ENCODE measurements at places on chromosomes 13 and 19. TPM values are rescaled to one million over a fixed set of nuclear protein-coding genes. Genes with fewer than 3 reads are reported as not detected.

The IRGC gene
- not detected for total RNA-seq

The U2AF1L4 gene
- total RNA-seq = 15.7 TPM

The CNN1 gene
- total RNA-seq = 74.3 TPM

The PRR22 gene
- 1.2 TPM for total RNA-seq

The ZGLP1 gene
- 1.3 TPM for total RNA-seq

The LHB gene
- total RNA-seq = not detected

DNA sequence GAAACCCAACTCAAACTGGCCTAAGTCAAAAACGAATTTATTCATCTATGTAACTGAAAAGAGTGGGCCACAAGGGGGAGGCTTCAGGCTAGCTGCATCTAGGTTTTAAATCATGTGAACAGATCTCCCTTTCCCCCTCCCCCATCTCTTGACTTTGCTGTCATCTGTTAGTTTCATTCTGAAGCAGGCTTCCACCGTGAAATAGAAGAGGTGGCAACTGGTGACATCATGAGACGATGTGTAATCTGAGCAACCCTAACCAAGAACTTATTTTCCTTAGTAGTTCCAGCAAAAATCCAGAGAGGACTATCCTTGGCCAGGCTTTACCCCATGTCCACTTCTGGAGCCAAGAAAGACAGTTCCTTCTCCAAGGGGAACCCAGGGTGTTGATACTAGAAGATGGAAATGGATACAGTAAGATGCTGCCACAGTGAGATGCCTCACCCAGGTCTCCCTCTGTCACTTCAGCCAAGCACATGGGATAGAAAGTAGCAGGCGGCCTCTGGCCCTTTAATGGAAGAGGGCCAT is 9.4 kb downstream of the SAMD4B start:
- no peak overlapping the region for H3K4me3 ChIP-seq
- peak overlapping the region; percentile 77 for H3K27ac ChIP-seq
- DNase-seq = no peak

DNA sequence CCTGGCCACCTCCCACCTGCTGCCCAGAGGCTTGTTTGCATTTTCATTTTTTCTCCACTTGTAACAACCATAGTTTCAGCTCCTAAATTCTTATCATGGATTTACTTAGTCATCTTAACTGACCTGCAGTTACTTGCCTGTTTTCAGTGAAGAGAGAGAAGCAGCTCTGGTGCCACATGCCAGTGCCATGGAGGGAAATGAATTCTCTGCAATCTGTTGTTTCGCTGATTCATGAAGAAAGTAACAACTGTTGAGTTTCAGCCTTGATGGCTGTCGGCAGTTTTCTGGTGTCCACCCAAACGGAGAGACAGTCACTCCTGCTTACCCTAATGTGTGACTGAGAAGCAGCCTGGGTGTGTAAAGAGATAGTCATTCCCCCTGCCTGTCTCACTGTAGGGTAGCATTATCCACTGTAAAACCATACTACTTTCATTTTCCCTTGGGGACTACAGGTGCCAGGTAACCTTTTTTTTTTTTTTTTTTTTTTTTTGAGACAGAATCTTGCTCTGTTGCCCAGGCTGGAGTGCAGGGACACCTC is 116.1 kb downstream of the DNAJC3 start:
- H3K27ac ChIP-seq = no peak overlapping the region
- no peaks in the 10 kb centered on the region for H3K36me3 ChIP-seq
- H3K4me3 ChIP-seq = no peak overlapping the region
- DNase-seq = no peak
- H3K27me3 ChIP-seq = no peaks in the 10 kb centered on the region

GRCh38 chr19:40585241-40585981 is 8.7 kb downstream of the SHKBP1 start:
- H3K4me3 ChIP-seq = no peak overlapping the region
- no peaks in the 10 kb centered on the region for H3K36me3 ChIP-seq
- H3K4me1 ChIP-seq = no peaks in the 10 kb centered on the region

- H3K4me3 ChIP-seq = no peak overlapping the region
- H3K4me1 ChIP-seq = no peaks in the 10 kb centered on the region
- no peaks in the 10 kb centered on the region for H3K36me3 ChIP-seq
- no peaks in the 10 kb centered on the region for H3K27me3 ChIP-seq
- no peak overlapping the region for H3K27ac ChIP-seq
Observed at GRCh38 chr13:67620665-67621064, 390.5 kb upstream of the PCDH9 start.

GRCh38 chr13:21980049-21980448 is 309.2 kb downstream of the FGF9 start:
- no peak overlapping the region for H3K27ac ChIP-seq
- no peaks in the 10 kb centered on the region for H3K4me1 ChIP-seq
- H3K36me3 ChIP-seq = no peaks in the 10 kb centered on the region
- no peaks in the 10 kb centered on the region for H3K27me3 ChIP-seq
- DNase-seq = no peak
- no peak overlapping the region for H3K4me3 ChIP-seq

DNA sequence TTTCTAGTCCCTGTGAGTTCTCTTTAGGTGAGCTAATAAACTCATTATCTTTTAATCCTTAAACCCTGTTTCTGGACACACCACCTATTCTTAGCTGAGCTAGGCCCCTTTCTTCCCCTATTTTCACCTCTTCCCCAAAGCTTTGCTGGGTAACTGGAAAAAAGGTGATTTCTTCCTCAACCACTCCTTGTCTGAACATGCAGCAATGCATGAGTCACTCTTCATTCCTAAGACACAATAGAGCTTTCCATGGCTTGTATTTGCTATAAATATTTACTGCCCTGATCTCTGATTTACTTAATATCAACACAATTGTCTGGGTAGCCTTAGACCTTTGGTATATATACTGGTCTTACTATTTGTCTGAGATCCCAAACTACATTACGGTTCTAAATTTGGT is 370.9 kb downstream of the KLF5 start:
- H3K27me3 ChIP-seq = no peaks in the 10 kb centered on the region
- H3K4me3 ChIP-seq = no peak overlapping the region
- H3K27ac ChIP-seq = no peak overlapping the region

DNA sequence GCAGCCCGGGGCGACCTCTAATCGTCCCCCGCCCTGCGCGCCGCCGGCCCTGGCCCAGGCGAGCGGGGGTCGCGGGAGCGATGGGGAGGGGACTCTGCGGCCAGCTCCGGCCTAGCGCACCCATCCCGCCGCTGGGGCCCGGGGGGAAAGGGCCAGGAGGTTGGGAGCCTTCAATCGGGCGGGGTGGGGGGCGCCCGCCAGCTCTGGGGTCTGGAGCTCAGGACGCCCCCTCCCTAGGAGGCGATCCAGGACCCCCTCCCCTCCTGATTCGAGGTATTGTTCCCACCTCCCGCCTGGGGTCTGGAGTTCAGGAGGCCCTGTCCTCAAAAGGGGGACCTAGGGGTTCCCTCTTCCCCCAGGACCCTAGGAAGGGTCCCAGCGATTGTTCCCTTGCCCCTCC is 430 bp downstream of the ZNF358 start:
- H3K4me3 ChIP-seq = peak overlapping the region; percentile 64
- H3K4me1 ChIP-seq = peaks cover 8% of the 10 kb centered on the region
- H3K27ac ChIP-seq = peak overlapping the region; percentile 82
- no peaks in the 10 kb centered on the region for H3K27me3 ChIP-seq
- peaks cover 8% of the 10 kb centered on the region for H3K36me3 ChIP-seq

- H3K27ac ChIP-seq = peak overlapping the region; percentile 66
- H3K4me3 ChIP-seq = no peak overlapping the region
- H3K27me3 ChIP-seq = no peaks in the 10 kb centered on the region
- no peak for DNase-seq
- no peaks in the 10 kb centered on the region for H3K36me3 ChIP-seq
Observed at GRCh38 chr13:21034603-21035191, 26.7 kb downstream of the LATS2 start.

- H3K4me1 ChIP-seq = no peaks in the 10 kb centered on the region
- H3K4me3 ChIP-seq = no peak overlapping the region
- DNase-seq = no peak
- no peaks in the 10 kb centered on the region for H3K36me3 ChIP-seq
- H3K27ac ChIP-seq = peak overlapping the region; percentile 21
- no peaks in the 10 kb centered on the region for H3K27me3 ChIP-seq
Observed at GRCh38 chr19:49761625-49762311, 1.3 kb downstream of the TSKS start.

All from breast epithelium (tissue), 4 donors.